Inflammatory macrophage (primary cell): ENCODE measurements at places on chromosomes 5 and 9.

GRCh38 chr9:94909965-94910730 lies 183.6 kb downstream of the AOPEP start:
- DNase-seq: no peak

DNA sequence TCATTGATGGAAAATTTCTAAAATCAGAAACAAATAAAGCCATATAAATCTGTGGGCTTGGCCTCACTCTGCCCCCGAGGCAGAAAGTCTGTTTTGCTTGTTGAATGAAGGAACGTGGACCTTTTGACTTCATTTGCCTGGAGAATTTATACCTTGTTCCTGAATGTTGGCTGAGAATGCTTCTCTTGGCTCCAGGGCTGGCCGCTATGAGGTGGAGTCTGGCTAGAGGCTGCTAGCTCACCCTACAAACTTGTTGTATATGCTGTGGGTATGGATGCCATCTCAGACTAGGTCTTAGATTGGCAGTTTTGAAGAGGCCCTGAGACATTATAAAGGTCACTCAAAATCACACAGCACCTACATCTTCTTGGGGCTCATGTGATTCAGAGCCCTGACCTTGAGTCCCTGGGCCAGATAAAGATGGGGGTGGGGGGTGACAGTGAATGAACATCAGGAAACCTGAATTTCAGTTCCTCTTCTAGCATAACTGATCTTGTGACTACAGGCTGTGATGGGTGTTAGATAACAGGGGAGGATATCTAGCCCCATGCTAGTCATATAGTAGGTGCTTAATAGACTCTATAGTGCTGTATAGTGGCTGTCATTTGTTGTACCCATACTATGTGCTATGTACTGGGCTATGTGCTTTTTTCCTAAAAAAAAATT lies 2.8 kb downstream of the GM2A start:
- DNase-seq: peak; percentile 82

- DNase-seq: no peak
Observed at GRCh38 chr5:107687937-107688336, 17.2 kb upstream of the EFNA5 start.

GRCh38 chr9:99124534-99125255 lies 19.8 kb downstream of the TGFBR1 start:
- DNase-seq: no peak

- DNase-seq: no peak
Observed at GRCh38 chr9:93244101-93244500, 60.2 kb downstream of the WNK2 start.
